ENCODE measurements at places on chromosomes 11 and 22. TPM values are rescaled to one million over a fixed set of nuclear protein-coding genes. Genes with fewer than 3 reads are reported as not detected.

- no peak for DNase-seq
Measured at GRCh38 chr11:45174963-45175362, 28.5 kb downstream of the PRDM11 start.

C11orf97 gene
- not detected for total RNA-seq

KCNQ1OT1 gene
- 0.57 TPM for total RNA-seq

CCDC89 gene
- total RNA-seq: 6.6 TPM

GRCh38 chr11:130096823-130097222 is 27.1 kb downstream of the APLP2 start:
- no peak for DNase-seq

MS4A6A gene
- total RNA-seq: not detected

DNA sequence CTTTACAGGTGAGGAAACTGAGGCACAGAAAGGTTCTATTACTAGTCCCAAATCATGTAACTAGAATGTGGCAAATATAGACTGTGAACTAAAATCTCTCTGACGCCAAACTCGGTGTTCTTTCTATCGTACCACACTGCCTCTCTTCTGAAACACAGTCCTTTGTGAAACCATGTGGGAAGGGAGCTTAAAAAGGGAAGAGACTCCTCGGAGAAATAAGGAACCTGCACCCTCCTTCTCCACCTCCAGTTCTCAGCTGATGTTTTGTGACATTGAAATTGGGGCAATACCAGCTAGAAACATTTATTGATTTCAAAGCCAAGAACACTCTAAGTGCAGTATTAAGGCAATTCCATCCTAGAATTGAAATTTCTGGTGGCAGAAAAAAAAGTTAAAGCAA is 76.4 kb upstream of the DRD2 start:
- DNase-seq: no peak

DNA sequence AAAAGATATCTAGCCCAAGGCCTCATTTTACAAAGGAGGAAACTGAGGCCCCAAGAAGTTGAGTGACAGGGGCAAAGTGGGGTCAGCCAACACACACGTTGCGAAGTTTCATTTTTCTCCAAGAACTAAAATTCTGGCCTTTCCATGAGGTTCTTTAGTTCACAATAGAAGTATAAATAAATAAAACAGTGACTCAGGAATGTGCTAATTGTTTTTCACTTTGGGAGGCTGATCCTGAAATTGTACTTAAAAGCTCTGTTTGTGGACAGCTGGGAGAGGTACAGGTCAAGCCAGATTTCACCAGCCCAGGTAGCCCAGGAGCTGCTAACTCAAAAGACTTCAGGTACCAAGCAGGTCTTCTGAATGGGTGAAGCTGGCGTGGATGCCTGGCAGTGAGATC is 105.2 kb downstream of the TRAF6 start:
- no peak for DNase-seq

DNA sequence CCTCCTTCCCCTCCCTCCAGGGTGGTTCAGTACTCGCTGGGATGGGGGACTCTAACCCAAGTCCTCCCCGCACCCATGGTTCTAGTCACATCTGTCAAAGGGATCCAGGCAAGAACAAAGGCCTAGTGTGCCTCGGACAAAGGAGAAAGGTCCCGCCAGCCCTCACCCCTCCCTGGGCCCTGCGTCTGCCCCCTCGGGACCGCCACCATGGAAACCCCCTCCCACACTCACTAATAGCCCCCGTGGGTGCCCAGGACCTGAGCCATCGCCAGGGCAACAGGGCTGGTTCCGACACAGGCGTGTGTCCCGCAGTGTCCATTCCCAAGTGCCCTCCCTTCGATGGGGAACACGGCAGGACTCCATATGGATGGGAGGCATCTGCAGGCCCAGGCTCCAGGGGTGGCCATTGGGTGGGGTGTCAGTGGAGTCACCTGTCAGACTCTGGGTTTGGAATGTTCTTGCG is 5.1 kb upstream of the CARNS1 start:
- no peak for DNase-seq

DNA sequence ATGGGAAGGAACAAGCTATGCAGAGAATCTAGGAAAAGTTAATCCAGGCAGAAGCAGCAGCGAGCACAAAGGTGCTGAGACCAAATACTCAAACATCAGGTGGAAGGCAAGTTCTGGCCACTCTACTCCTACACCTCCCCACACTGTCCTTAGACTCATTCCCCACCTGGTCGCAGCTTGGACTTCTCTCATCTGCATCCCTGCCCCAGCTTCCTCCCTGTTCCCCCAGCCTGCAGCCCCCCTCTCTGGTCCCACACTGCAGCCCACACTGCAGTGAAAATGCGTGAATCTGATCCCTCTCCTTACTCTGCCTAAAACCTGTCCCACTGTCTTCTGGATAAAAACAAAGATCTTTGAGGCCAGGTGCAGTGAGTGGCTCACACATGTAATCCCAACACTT is 9.1 kb downstream of the TPBGL start:
- DNase-seq: no peak

CCDC188 gene
- 1.8 TPM for total RNA-seq

GRCh38 chr11:80515097-80515496 is 1074.3 kb upstream of the TENM4 start:
- DNase-seq: no peak

UQCC3 gene
- 16.4 TPM for total RNA-seq

GRCh38 chr11:73265853-73266645 is 6.1 kb upstream of the P2RY6 start:
- DNase-seq: no peak

DNA sequence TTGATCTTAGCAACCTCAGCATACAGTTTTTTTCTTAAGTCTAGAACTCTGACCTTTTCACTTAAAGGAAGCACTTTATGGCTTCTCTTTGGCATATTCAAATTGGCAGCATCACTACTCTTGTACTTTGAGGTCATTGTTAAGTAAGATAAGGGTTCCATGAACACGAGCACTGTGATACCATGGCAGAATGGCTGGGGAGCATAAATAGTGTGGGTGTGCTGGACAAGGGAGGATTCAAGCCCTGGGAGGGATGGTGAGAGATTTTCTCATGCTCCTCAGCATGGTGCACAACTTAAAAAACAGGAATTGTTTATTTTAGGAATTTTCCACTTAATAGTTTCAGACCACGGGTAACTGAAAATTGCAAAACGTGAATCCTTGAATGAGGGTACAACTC is 111.4 kb downstream of the ATXN10 start:
- DNase-seq: no peak

- no peak for DNase-seq
Measured at GRCh38 chr11:75262961-75263852, 22.6 kb downstream of the TPBGL start.

GRCh38 chr11:112658431-112658878 is 302.8 kb upstream of the NCAM1 start:
- DNase-seq: no peak

OR5P2 gene
- total RNA-seq: not detected

GRCh38 chr22:48925450-48925849 is 902.2 kb downstream of the BRD1 start:
- no peak for DNase-seq

ACRV1 gene
- total RNA-seq: not detected

- no peak for DNase-seq
Measured at GRCh38 chr11:121723246-121723741, 270.5 kb upstream of the SORL1-AS1 start.

- no peak for DNase-seq
Measured at GRCh38 chr22:45621836-45622600, 49.6 kb upstream of the ATXN10 start.

DNA sequence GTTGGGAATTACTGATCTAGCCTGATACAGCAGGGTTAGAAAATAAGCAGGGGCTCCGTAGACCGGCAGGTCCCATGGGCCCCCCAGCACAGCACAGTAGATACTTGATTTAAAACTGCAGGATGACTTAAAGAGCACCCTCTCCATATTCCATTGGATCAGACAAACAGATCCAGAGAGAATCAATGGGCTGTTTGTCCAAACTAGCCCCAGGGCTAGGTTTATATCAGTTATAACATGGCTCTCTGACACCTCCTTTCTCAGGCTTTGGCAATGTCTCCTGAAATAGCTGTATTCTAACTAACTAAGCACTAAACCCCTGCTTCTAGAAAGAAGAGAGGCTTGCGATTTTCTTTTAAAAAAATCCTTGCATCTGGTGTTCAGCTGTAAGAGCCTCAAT is 100.4 kb upstream of the GALNT18 start:
- no peak for DNase-seq

- DNase-seq: peak; percentile 94
Measured at GRCh38 chr11:100739666-100740065, 52.6 kb downstream of the ARHGAP42 start.

- no peak for DNase-seq
Measured at GRCh38 chr11:125476721-125477120, 19.3 kb downstream of the FEZ1 start.

SMIM38 gene
- total RNA-seq: not detected

- no peak for DNase-seq
Measured at GRCh38 chr11:61145228-61146005, 15.8 kb downstream of the VPS37C start.

DNA sequence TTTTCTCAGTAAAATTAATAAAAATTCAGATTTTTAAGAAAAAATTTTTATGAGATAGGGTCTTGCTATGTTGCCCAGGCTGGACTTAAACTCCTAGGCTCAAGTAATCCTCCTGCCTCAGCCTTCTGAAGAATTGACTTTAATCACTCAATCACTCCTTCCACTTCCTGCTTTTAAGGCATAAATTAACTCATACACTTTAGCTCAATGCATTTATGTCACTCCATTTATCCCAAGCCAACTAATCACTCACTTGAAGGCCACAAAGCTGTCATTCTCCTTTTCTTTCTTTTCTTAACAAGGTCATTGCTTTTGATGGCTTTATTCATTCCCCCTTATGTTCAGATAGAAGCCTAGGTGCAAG is 877 bp downstream of the ALG9 start:
- DNase-seq: no peak

- no peak for DNase-seq
Measured at GRCh38 chr22:31569126-31569525, 72.8 kb downstream of the SFI1 start.

- DNase-seq: no peak
Measured at GRCh38 chr11:94271885-94272372, 32.5 kb upstream of the IZUMO1R start.

MAP6 gene
- total RNA-seq: not detected

DNA sequence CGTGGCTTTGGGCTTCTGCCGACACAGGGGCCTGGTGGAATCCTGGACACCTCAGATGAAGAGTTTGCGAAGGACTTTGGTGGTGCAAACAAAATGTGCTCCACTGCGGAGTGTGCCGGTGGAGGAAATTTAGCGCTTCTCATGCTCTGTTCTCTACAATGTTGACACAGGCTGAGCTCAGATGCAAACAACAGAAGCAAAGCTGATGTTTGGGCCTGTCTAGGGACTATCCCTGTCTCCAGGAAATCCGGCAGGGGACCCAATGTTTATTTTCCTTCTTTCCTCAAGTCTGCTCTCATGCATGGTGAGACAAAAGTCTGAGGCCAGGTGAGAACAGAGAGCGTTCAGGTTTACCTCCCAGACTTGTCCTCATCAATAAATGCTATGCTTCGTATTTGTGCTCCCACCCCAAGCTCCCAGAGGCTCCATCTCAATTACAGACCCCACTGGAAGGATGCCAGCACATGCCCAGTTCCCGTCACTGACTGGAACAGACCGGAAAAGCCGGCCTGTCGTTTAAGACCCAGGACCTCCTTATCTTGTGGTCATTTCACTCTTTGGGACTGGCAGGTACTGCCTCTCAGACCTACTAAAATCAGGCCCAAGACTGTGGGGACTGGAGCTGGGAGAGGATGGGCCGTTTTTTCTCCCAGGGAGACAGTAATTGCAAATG is 105.7 kb upstream of the B3GAT1 start:
- DNase-seq: no peak

KCNJ1 gene
- total RNA-seq: not detected
